NCI-H187 treated with DMSO at 0.1 percent for 48 hours (cell line): ENCODE measurements at places on chromosomes 16 and 17.

DNA sequence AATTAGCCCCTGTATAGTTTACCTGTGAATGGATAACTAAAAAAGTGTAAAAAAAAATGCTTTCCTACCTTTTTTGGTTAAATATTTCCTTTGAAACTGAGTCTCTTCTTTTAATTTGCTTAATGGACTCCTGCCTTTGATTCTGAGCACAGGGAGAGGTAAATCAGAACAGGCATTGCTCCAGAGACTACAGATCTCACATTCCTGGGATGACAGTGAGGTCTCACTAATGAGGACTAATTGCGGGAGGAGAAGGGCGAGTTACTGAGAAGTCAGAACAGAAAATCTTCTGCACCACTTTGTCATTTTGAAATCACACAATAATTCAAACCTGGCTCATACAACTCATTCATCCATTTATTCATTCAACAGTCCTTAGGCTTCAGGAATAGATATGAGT lies 437.0 kb upstream of the ASIC2 start:
- DNase-seq, result no peak

DNA sequence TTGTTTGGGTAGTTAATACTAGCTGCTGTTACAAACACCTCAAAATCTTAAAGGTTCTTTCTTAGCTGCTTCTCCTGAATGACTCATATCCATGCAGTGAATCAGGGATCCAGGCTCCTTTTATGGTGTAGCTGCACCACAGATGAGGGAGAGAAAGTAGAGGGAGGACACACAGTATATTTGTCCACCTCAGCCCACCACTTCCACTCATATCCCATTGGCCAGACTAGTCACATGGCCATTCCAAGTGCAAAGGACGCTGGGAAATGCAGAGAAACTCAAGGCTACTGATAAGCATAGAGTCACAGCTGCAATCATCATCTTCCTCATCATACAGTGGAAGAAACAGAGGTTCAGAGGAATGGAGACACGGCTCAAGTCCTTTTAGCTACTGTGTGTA lies 63.8 kb downstream of the GSG1L start:
- DNase-seq, result no peak

DNA sequence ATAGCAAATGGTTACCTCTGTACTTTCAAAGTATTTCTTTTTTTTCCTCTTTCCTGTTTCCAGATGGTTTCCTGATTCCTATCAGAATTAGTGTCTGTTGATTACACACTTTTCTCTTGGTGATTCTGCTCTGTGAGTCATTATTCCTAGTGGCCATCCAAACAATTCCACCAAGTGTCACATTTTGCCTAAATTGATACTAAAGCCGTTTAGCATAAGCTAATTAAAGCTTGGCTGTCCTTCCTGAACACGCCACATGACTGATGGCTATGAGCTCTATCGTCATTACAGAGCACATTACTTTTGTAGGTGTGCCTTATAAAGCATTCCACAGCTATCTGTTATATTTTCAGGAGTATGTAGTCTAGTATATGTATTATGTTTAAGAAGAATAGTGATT lies 671.2 kb downstream of the CDH8 start:
- DNase-seq, result no peak

DNA sequence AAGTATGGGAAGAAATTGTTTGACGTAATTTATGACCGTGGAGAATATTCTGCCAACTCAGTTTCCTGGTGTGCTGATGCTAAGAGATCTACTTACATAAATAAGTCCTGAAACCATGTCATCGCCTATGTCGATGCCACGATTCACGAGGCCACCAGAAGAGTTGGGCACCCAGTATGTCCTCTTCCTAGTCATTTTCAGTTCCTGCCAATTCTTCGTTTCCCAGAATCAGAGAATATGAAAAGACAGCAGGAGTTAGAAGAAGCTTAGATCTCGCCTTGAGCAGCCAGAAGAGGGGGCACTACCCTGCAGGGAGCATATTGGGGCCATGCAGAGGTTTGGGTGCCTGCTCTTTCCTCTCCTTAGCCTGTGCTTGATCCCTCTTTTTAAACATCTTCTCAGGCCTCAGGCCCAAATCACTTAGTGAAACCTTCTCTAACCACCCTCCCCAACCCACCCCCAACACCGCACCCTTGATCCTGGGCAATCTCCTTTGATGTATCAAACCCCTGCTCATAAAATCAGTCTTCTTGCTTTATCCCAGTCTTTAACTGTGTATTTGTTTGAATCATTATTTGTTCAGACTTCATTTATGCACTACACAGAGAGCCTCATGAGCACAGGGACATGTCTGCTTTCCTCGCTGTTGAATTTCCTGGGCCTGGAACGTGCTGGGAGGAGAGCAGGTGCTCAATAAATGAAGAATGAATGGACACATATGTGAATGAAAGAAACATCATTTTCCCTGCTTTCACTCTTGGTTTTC lies 12.2 kb upstream of the LONP2 start:
- DNase-seq, result no peak

DNA sequence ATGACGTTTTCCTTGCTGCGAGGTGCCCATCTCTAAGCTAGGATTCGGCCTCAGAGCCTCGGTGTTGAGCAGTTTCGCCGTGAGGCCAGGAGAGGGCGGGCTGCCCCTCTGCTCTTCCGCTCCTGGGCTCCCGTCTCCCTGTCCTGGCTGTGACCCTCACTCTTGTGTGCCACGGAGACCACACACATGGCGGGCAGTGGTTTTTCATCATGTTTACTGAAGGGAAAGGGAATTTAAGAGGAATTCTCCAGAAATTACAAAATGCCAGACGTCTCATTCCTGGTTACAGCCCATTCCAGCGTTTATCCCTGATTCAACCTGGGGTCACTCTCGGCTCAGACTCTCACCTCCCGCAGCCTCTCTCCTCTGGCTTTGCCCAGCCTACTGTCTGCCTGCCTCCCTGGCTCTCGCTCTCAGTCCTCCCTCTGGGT lies 96.8 kb upstream of the ELAC2 start:
- no peak for DNase-seq

DNA sequence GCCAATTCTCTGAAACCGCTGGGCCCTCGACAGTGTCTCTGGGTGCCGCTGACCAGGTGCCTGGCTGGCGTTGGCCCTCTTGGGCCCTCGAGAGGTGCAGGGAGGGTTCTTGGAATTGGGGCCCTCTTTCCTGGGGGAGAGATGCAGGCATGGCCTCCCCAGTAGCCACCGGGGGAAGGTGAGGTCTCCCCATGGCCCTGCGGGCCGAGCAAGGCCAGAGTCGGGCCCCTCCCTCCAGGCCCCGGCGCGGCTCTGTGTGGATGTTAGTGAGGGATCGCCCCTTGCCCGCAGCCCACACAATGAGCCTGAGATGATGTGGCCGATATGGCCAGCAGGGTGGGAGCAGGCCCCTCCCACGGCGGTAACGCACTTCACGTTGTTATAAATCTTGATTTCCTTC lies 23.1 kb upstream of the C1QTNF8 start:
- DNase-seq, result no peak

DNA sequence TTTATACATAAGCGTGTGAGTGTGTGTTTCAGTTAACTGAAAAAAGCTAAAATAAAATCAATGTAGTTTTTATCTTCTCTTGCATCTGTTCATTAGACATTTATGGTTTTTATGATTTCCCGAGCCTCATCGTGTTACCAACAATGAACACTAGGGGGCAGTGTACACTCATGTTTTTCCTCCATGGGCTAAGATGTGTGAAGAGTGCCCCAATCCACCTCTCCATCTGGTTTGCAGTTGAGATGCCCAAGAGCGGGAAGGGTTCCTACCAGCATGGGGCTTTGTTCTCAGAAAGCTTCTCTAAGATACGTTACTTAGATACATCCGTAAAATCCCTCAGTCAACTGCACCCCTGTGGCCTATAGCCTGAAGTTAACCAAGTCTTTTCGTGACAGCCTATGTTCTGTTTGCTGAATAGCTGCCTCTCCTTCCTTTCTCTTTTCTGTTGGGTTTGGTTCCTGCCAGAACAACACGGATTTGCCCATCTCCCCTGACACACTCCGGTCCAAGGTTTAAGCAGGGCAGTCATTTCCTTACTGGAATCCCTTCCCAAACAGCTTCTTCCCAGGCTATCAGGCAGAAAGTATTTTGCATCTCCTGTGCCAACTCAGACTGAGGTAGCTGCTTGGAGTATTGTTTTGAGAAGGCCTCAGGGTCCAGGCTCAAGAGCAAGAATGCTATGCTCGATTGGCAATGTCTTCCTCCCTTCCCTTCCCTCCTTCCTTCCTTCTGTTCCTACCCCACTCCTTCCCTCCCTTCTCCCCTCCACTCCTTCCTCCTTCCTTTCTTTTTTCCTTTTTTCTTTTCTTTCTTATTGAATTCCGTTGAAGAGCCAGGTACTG lies 12.9 kb upstream of the ELAC2 start:
- DNase-seq, result no peak

DNA sequence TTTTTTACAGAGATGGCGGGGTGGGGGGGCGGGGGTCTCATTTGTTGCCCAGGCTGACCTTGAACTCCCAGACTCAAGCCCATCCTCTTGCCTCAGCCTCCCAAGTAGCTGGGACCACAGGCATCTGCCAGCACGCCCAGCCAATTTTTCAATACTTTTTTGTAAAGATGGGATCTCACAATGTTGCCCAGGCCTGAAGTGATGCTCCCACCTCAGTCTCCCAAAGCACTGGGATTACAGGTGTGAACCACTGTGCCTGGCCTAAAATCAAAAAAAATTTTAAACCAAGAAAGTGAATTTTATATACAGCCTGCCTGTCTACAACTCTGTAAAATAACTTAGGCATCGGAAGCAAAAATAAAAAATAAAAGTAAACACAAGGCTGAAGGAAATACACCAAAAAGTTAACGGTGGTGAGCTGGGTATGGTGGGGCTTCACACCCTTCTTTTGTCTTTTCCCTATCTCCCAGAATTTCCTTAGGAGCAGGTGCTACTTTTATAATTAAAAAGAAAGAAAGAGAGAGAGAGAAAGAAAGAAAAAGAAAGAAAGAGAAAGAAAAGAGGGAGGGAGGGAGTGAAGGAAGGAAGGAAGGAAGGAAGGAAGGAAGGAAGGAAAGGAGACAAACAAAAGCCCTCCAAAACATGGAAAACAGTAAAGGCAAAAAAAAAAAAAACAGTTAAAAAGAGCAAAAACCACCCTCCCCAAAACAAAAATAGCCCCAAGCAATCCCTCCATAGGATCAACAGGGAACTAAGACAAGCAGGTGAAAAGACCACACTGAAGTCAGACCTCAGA lies 51.4 kb downstream of the TBC1D16 start:
- no peak for DNase-seq

- no peak for DNase-seq
Observed at GRCh38 chr17:33640629-33641028, 347.5 kb upstream of the ASIC2 start.

- no peak for DNase-seq
Observed at GRCh38 chr17:64614266-64615027, 47.7 kb downstream of the SMURF2 start.

- DNase-seq, result no peak
Observed at GRCh38 chr17:57823469-57824401, 26.1 kb downstream of the MRPS23 start.

GRCh38 chr17:78105551-78105950 lies 23.0 kb downstream of the TMC6 start:
- DNase-seq, result no peak

GRCh38 chr17:34596920-34597319 lies 17.5 kb downstream of the TMEM132E start:
- DNase-seq, result no peak

DNA sequence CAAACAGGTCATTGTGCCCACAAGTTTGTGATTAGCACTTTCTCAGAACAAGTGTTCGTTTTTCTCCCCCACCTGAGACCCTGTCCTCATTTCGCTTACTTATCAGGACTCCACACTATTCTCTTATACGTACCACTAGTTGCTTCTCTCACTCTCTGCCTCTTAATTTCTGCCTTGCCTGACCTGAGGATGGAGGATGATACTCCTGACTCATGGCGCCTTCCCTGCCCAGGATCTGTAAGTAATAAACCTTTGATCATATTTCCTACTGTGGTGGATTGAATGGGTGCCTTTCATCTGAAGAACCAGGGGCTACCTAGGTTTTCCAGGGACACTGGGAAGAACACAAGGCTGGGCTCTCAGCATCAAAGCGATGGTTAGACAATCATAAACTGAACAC lies 39.8 kb upstream of the BPTF start:
- DNase-seq, result no peak

- no peak for DNase-seq
Observed at GRCh38 chr17:76369804-76370203, 14.6 kb upstream of the SPHK1 start.

GRCh38 chr16:35725949-35726348 lies 2266.5 kb downstream of the TP53TG3F start:
- DNase-seq, result no peak

- DNase-seq, result no peak
Observed at GRCh38 chr17:43800736-43801135, 20.5 kb downstream of the CFAP97D1 start.

GRCh38 chr17:19387921-19388521 lies 1.0 kb upstream of the MFAP4 start:
- no peak for DNase-seq

- DNase-seq, result no peak
Observed at GRCh38 chr16:84832488-84833143, 12.8 kb downstream of the CRISPLD2 start.

DNA sequence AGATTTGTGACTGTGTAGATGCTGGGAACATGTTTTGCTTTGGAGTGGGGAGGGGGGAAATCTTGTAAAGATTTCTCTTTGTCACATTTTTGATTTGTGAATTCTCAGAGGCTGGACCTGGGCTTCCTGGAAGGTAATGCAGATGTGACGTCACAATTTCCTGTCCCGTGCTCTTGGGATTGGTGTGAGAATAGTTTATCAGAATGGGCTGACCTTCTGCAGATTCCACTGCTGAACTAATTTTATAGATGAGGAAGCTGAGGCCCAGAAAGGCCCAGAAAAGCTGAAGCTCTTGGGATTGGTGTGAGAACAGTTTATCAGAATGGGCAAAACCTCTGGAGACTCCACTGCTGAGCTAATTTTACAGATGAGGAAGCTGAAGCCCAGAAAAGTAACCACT lies 34.0 kb downstream of the HS3ST3B1 start:
- DNase-seq, result no peak

- no peak for DNase-seq
Observed at GRCh38 chr17:80367503-80367902, 47.5 kb upstream of the ENDOV start.
